ENCODE measurements at places on chromosomes 4 and X. TPM values are rescaled to one million over a fixed set of nuclear protein-coding genes. Genes with fewer than 3 reads are reported as not detected.

Gene SSX1
- not detected for total RNA-seq

Gene ETDB
- not detected for total RNA-seq

Gene RTL5
- 14.1 TPM for total RNA-seq

Gene FGFBP1
- not detected for total RNA-seq

Gene CYTL1
- total RNA-seq: 67.3 TPM

Gene XPNPEP2
- not detected for total RNA-seq

Gene FAM184B
- not detected for total RNA-seq

Gene CENPVL2
- not detected for total RNA-seq

DNA sequence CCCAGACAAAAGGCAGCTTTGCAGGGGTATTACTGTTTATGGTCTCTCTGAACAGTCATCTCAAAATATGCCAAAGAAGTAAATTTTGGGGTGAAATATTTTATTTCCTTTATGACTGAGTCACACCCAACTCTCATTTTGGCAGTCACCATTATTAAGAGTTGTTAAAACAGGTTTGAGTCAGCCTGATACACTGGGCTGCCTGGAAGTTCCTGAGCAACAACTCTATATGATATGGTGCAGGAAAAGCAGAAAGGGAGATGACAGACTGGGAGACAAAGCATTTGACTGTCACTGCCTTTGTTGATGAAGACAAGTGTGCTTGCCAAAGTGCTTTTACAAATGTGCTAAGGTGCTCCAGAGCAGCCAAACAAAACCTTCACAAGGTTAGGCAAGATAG, 1263.5 kb downstream of the PCDH7 start:
- no peak overlapping the region for H3K4me3 ChIP-seq
- no peak overlapping the region for H3K27ac ChIP-seq
- H3K36me3 ChIP-seq: no peaks in the 10 kb centered on the region

- no peak overlapping the region for H3K27ac ChIP-seq
- no peak for DNase-seq
- H3K27me3 ChIP-seq: no peaks in the 10 kb centered on the region
- no peak overlapping the region for H3K4me3 ChIP-seq
- no peaks in the 10 kb centered on the region for H3K36me3 ChIP-seq
- H3K4me1 ChIP-seq: peaks cover 10% of the 10 kb centered on the region
Measured at GRCh38 chr4:90960433-90960832, 833.2 kb downstream of the CCSER1 start.

DNA sequence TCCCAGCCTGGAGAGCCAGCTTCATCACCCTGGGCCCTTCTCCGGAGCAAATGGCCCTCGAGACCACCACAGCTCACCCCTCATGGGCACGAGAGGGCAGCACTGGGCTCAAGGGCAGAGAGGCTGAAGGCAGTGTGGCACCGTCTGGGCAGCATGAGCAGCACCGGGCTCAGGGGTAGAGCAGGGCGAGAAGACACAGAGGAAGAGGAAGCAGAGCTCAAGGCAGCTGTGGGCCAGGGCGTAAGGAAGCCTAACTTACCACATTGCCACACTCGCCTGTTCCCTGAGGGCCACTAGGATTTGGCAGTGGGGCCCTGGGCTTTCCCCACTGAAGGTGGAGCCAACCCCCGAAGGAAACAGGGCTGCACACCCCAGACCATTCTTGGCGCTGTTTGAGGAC, 15.5 kb downstream of the ZNF185 start:
- H3K27me3 ChIP-seq: no peaks in the 10 kb centered on the region
- no peaks in the 10 kb centered on the region for H3K36me3 ChIP-seq
- no peak for DNase-seq
- H3K4me3 ChIP-seq: no peak overlapping the region
- peaks cover 9% of the 10 kb centered on the region for H3K4me1 ChIP-seq
- no peak overlapping the region for H3K27ac ChIP-seq

GRCh38 chrX:136806891-136807410, 26.2 kb upstream of the ARHGEF6 start:
- no peaks in the 10 kb centered on the region for H3K27me3 ChIP-seq
- H3K4me3 ChIP-seq: no peak overlapping the region
- no peaks in the 10 kb centered on the region for H3K36me3 ChIP-seq

DNA sequence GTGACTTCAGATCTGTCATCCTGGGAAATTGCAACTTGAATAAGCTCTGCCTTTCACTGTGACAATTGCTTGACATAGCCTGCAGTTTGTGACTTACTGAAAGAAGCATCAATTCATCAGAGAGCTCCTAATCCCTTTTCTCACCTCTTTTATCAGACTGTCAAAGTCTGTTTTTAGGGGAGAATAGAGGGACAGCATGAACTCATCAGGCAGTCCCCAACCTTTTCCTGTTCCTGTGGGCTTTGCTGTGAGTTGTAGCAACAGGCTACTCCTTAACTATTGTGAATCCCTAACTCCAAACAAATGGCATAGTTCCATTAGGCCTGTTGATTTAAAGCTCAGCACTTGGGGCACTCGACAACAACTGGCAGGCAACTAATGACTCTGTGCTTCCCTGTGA, 64.9 kb downstream of the DOCK11 start:
- no peak overlapping the region for H3K4me3 ChIP-seq
- no peak for DNase-seq
- H3K27me3 ChIP-seq: no peaks in the 10 kb centered on the region
- H3K27ac ChIP-seq: no peak overlapping the region

DNA sequence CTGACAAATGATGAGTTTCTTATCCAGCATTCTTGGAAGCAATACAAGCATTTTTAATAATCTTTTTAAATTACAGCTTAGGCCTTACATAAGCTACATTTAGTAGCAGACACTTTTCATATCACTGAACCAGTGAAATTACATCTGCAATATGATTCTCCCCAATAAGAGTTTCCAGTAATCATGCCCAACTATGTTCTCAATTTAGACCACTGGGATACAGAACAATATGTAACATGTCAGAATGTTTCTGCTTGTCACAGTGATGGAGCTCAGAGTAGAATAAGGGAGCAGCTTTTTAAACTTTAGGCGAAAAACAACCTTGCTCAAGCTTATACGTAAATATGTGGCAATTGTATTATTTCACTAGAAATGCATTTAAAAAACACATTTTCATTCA, 1132.2 kb downstream of the FAT4 start:
- no peak for DNase-seq
- H3K4me3 ChIP-seq: no peak overlapping the region
- H3K27ac ChIP-seq: no peak overlapping the region
- H3K27me3 ChIP-seq: no peaks in the 10 kb centered on the region
- peaks cover 10% of the 10 kb centered on the region for H3K4me1 ChIP-seq

DNA sequence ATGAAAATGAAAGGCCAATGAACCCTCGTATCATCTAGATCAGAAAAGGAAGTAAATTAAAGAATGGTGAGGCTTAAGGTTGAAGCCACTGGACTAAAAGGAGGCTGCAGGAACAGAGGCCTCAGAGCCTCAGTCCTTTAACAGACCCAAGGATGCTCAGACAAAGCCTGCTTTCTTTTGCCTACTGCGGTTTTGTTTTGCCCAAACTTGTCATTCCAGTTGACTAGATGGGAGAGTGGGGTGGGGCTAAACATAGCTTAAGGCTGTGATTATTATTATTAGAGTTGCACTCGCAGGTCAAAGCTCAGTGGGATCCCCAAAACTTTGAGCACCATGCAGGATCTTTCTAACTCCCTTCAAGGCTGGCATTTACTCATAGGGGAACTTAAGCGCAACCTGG, 163.9 kb downstream of the RBM46 start:
- H3K4me1 ChIP-seq: no peaks in the 10 kb centered on the region
- no peak overlapping the region for H3K4me3 ChIP-seq
- no peak for DNase-seq
- no peak overlapping the region for H3K27ac ChIP-seq

DNA sequence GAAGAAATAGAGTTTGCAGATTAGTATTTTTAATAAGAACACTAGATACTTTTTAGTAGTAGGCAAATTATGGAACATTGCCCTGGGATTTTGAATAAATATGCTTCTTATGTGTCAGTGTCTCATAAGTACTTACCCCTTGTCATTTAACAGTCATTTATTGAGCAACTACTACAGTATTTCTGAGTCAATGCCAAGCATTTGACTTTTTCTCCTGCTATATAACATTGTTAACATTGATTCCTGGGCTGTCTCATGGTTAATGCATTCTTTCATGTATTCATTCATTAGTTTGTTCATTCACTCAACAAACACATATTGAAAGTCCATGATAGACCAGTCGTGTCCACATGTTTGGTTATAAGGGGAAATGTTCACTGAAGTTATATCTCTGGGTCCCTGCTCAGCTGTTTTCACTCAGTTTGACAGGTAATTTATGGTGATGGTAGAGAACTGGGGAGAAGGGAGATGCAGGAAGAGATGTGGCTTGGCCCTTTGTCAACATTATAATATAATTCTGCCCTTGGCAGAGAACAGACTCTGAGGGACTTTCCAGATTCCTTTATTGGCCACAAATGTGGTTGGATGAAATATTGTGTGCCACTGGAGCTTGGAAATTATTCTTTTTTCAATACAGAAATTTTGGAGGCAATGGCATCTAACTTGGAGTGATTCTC, 49.8 kb downstream of the OSTC start:
- H3K36me3 ChIP-seq: no peaks in the 10 kb centered on the region
- H3K4me3 ChIP-seq: no peak overlapping the region
- H3K27me3 ChIP-seq: no peaks in the 10 kb centered on the region

DNA sequence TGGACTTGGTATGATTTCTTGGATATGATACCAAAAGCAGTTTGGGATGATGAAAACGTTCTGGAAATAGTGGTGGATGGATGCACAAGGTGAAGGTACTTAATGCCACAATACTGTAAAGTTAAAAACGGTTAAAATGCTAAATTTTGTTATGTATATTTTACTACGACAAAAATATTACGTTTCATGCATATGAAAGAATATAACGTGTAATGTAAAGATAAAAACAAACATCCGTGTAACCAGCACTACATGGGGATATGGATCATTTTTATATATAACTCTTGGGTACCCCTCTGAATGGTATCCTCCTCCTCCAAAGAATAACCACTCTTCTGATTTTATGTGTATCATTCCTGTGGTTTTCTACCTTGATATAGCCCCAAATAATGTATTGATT, 862 bp upstream of the CENPU start:
- no peak for DNase-seq
- H3K4me1 ChIP-seq: peaks cover 28% of the 10 kb centered on the region
- no peaks in the 10 kb centered on the region for H3K27me3 ChIP-seq
- H3K27ac ChIP-seq: peak overlapping the region; percentile 93

DNA sequence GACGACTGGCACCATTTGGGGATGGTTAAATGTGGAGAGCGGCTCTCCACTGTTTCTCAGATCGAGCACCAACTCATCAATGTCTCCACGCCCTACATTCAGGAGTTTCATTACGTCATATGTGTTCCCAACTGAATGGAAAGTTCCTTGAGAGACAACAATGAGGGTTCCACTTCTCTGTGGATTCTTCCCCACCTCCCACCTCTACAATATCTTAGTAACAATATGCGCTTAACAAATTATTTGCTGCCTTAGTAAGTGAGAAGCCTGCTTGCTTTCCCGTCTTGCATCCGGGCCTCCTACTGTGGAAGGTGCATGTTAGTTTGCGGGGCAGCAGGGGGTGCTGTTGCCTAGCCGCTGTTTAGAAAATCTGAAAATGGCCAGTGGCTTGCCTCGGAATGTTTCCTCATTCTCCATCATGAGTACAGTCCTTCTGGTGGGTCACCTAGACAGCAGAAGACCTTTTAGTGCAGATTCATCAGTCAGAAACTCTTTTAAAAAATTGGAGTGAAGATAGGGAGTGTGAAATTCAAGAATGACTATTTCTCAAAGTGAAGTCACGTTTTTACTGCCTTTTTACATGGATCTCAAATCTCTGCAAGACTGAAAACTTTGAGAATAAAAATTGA, 55.7 kb downstream of the PHOX2B start:
- no peak overlapping the region for H3K4me3 ChIP-seq
- DNase-seq: no peak
- H3K27me3 ChIP-seq: peaks cover 25% of the 10 kb centered on the region
- peaks cover 4% of the 10 kb centered on the region for H3K4me1 ChIP-seq
- no peak overlapping the region for H3K27ac ChIP-seq

DNA sequence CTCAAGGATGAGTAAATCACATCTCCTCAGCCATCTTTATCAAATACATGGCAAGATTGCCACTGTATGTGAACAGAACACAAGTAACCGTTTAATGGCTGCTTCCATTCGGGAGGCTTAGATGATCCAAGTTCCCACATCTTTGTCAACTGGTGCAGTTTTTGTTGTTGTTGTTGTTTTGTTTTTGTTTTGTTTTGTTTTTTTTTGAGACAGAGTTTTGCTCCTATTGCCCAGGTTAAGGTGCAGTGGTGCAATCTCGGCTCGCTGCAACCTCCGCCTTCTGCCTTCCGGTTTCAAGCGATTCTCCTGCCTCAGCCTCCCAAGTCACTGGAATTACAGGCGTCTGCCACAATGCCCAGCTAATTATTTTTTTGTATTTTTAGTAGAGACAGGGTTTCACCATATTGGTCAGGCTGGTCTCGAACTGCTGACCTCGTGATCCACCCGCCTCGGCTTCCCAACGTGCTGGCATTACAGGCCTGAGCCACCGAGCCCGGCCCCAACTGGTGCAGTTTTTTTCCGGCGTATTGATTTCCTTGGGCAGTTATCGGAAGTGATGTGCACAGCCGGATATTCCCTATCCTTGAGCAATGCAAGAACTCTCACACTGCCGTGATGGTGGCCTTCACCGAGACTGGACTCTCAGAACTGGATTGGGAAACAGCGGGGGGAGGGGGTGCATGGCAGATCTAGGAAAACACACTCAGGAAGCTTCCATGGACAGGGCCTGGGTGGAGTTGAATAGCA, 29.2 kb upstream of the TRIM2 start:
- H3K36me3 ChIP-seq: no peaks in the 10 kb centered on the region
- no peak for DNase-seq
- no peaks in the 10 kb centered on the region for H3K27me3 ChIP-seq
- no peak overlapping the region for H3K27ac ChIP-seq
- no peak overlapping the region for H3K4me3 ChIP-seq

- no peak overlapping the region for H3K27ac ChIP-seq
- H3K4me1 ChIP-seq: no peaks in the 10 kb centered on the region
- H3K27me3 ChIP-seq: peaks cover 2% of the 10 kb centered on the region
- DNase-seq: no peak
Measured at GRCh38 chrX:7586126-7586525, 256.8 kb upstream of the VCX start.

GRCh38 chr4:69057620-69058409, 38.5 kb upstream of the UGT2B7 start:
- no peaks in the 10 kb centered on the region for H3K27me3 ChIP-seq
- peak overlapping the region; percentile 24 for H3K4me3 ChIP-seq
- H3K36me3 ChIP-seq: no peaks in the 10 kb centered on the region
- no peak for DNase-seq
- H3K4me1 ChIP-seq: peaks cover 43% of the 10 kb centered on the region

DNA sequence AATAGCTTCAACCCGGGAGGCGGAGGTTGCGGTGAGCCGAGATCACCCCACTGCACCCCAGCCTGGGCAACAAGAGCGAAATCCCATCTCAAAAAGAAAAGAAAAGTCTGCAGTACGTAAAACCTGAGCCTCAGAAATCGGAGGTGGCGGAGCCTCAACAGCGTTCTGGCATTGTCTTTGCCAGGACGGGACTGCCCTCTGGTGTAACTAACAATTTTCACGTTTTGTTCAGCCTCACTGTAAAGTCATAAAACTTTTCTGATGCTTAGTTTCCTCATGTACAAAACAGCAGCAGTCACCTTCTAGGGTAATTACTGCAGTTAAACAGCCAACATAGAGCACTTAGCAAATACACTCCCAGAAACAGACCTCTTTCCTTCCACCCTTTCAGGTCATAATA, 121.7 kb downstream of the RBM47 start:
- no peak overlapping the region for H3K27ac ChIP-seq
- no peaks in the 10 kb centered on the region for H3K36me3 ChIP-seq
- H3K4me1 ChIP-seq: no peaks in the 10 kb centered on the region
- no peaks in the 10 kb centered on the region for H3K27me3 ChIP-seq
- no peak overlapping the region for H3K4me3 ChIP-seq
- DNase-seq: no peak

- H3K27ac ChIP-seq: no peak overlapping the region
- peaks cover 28% of the 10 kb centered on the region for H3K36me3 ChIP-seq
- no peaks in the 10 kb centered on the region for H3K4me1 ChIP-seq
- H3K27me3 ChIP-seq: no peaks in the 10 kb centered on the region
Measured at GRCh38 chrX:129808158-129808828, 28.5 kb downstream of the SASH3 start.
